ENCODE measurements at places on chromosomes 3 and 15.

GRCh38 chr3:17045705-17046104 lies 160.9 kb downstream of the PLCL2 start:
- no peak for DNase-seq

DNA sequence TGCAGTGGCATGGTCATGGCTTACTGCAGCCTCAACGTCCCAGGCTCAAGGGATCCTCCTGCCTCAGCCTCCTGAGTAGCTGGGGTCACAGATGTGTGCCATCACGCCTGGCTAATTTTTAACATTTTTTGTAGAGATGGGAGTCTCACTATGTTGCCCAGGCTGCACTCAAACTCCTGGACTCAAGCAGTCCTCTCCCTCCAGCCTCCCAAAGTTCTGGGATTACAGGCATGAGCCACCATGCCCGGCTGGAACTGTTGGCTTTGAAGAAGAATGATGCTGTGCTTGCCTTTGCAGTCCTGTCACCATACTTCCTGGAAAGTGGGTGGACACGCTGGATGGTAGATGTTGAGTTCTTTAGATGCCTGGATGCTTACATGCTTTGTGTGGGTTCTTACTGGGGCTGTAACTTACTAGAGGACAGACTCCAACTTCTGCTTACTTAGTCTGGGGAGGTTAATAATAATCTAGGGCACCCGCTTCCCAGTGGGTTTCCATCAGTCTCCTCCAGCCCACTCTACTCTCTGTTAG lies 36.7 kb downstream of the IGF1R start:
- no peak for DNase-seq

- no peak for DNase-seq
Observed at GRCh38 chr3:186953011-186953487, 22.7 kb downstream of the ST6GAL1 start.

DNA sequence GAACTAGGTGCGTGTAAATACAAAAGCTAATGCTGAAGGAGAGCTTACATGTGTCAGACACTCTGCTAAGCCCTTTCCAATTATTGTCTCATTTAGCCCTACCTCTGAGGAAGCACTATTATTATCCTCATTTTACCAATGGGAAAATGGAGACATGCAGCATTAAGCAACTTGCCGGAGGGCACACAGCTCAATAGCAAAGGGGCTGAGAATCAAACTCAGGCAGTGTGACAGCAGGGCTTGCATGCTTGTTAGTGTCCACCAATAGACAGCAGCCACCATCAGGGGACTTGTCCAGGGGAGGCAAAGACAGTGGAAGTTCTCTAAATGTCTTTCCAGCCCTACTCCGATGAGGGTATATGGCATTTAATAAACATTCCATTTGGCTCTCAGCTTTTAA lies 548.6 kb downstream of the MAGI1 start:
- DNase-seq = no peak

DNA sequence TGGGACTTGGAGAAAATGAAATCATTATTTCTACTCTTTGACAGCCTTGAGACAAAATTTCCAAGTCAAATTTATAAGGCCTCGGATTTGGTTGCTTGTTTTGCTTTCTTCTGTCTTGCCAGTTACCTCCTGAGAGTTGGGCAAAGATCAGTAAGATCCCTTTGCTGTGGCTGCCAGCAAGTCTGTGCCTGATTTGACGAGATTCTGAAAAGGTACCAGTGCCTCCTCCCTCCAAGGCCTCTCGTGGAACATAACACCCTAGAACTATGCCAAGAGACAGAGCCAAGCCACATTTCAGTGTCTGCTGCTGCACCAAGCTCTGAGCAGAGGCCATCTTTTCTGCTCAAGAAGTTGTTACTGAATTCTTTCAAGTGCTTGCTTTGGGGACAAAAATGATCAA lies 61.0 kb downstream of the GTPBP8 start:
- no peak for DNase-seq
